ENCODE measurements at places on chromosomes 12 and 14.
A peak's percentile ranks its signal among the peaks of the same experiment; 100 is the strongest.

GRCh38 chr12:12267742-12268200, 927 bp upstream of the LRP6 start:
- no peak for DNase-seq

DNA sequence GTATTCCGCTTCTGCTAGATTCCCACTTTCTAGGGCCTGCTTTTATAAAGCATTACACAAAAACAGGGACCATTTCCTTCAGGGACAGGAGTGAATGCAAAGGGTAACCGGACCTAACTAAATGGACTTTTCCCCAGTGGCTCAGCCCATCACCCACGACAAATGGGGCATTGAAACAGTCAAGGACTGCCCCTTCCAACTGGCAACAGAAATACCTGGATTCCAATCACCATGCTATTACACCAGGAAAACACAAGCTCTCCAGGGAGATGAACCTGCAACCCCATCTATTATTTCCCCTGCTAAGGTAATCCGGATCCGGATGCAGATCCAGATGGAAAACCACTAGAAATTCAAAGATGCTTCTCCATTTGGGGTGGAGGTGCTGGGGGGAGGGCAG, 1.0 kb downstream of the MPHOSPH9 start:
- DNase-seq = no peak

GRCh38 chr14:75709207-75709812, 48.3 kb downstream of the TTLL5 start:
- peak; percentile 80 for DNase-seq

GRCh38 chr14:52091928-52092327, 23.1 kb upstream of the NID2 start:
- DNase-seq = no peak

GRCh38 chr14:100670017-100670752, 56.5 kb upstream of the DLK1 start:
- DNase-seq = no peak

DNA sequence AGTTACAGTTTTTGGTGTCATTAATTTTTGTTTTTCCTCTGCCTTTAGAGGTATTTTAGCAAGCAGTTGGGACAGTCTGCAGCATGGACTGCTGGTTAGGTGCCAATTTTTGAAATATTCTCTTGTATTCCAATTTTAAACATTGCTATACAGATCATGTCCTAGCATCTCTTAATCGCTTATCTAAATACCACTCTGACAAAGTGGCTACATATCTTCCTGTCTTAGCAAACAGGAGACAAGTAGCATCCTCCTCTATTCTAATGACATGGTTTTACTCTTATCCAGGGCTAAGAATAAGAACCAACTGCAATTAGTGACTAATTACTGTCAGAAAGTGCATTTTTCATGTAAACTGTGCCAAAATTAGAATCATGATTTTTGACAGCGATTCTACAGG, 117.8 kb upstream of the ATP2B1 start:
- DNase-seq = no peak

DNA sequence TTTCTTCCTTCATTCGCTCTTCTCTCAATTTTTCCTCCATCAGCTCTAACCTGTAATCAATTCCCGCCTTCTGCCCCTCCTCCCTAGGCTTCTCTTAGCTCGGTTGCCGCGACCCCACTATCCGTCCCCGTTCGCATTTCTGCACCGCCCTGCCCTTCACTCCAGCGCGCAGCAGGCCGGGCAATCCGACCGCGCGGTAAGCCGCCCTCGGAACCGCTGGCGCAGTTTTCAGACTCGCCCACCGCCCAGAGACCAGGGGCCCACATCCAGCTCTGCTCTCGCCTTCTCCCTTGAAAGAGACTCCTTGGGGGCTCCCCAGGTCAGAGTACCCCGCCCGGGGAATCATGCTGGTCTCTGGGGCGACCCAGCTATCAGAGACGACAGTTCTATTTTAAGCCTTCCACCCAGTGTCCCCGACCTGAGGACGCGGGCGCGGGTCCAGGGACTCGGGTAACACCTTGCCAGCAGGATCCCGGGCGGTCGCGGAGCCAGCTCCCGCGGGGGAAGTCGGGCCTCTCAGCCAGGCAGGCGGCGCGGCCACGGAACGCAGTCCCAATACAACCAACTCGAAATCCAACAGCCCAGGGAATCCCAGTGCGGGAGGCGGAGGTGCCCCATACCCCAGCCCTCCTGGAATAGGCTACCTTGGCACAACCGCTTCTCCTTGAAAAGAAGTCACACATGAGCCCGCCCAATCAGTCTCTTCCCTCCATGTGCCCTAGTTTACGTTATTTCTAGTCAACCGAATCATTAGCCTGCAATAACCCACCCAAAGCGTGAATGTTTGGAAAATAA, 5.7 kb upstream of the SLC38A4 start:
- no peak for DNase-seq

DNA sequence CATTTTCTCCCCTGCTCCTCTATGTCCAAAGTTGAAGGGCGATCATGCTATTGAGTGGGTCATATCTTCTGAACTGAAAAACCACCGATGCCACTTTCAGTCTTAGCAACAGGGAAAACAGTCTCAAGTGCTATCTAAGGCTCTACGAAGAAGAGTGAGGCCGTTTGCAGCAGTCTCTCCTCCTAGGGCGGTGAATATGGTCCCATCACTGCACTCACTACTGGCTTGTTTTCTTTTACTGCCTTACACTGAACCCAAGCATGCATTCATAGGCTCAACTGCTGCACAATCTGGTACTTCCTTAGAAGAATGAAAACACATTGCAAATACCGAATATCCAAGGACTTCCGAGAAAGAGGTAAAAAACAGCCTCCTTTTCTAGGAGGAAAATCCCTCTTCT, 92.1 kb downstream of the DNAH10 start:
- no peak for DNase-seq

DNA sequence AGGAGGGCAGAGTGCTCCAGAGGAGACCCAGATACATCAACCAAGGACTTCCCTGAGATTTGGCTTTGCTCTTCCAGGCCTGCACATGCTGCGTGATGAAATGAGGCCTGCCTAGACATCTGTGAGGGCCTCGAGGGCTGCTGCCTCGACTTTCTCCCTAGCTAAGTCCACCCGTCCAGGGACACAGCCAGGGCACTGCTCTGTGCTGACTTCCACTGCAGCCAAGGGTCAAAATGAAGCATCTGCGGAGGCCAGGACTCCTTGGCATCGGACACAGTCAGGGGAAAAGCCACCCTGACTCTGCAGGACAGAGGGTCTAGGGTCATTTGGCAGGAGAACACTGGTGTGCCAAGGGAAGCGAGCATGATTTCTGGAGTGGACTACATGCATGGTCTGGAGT, 10.7 kb downstream of the SLC25A47 start:
- DNase-seq = peak; percentile 4

- no peak for DNase-seq
Observed at GRCh38 chr12:57837864-57838562, 8.5 kb downstream of the CTDSP2 start.

GRCh38 chr12:67382241-67382871, 113.2 kb downstream of the CAND1 start:
- DNase-seq = no peak

DNA sequence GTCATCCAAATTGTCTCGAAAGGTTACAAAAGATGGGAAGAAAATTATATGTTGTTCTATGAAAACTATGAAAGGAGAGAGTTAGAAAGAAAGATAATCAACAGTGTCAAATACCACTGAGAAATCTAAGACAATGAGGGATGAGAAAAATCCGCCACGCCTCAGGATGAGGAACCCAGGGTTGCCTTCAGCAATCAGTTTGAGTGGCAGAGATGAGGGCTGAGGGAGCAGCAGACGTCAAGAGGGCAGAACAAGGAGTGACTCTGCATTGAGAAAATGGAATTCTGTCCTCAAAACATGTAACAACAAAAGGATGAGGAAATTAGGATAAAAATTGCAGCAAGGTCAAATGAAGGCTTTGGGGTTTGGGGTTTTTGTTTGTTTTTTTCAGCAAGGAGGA, 18.3 kb upstream of the OXA1L start:
- no peak for DNase-seq

DNA sequence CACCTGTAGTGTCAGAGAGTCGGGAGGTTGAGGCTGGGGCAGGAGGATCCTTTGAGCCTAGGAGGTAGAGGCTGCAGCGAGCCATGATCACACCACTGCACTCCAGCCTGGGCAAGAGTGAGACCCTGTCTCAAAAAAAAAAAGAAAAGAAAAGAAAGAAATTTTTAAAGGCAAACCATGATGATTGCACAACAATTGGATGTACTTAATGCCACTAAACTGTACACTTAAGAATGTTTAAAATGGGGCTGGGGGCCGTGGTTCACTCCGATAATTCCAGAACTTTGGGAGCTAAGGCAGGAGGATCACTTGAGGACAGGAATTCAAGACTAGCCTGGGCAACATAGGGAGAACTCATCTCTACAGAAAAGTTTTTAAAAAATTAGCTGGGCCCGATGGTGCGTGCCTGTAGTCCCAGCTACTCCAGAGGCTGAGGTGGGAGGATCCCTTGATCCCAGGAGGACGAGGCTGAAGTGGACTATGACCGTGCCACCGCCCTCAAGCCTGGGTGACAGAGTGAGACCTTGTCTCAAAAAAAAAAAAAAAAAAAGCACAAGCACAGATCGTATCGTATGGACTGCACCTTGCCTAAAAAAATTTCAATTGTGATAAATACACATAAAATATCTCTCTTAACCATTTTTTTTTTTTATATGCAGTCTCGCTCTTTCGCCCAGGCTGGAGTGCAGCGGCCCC, 32.7 kb downstream of the JAG2 start:
- no peak for DNase-seq

- no peak for DNase-seq
Observed at GRCh38 chr12:132309596-132310086, 19.7 kb downstream of the GALNT9 start.

- DNase-seq = no peak
Observed at GRCh38 chr12:65093606-65094005, 27.5 kb downstream of the WIF1 start.

- DNase-seq = no peak
Observed at GRCh38 chr14:105383083-105383730, 15.1 kb upstream of the TEX22 start.

All from ovary (tissue), 10 donors.